ENCODE measurements at places on chromosomes 2 and 18. TPM values are rescaled to one million over a fixed set of nuclear protein-coding genes. Genes with fewer than 3 reads are reported as not detected.

- DNase-seq, result no peak
Observed at GRCh38 chr2:481388-481787, 193.5 kb upstream of the ALKAL2 start.

- DNase-seq, result peak; percentile 10
Observed at GRCh38 chr18:35683021-35683420, 101.5 kb downstream of the GALNT1 start.

Gene ANKRD23
- total RNA-seq, result 0.54 TPM

GRCh38 chr2:127514485-127514884 lies 11.8 kb downstream of the IWS1 start:
- no peak for DNase-seq

Gene UGT1A5
- total RNA-seq, result not detected

DNA sequence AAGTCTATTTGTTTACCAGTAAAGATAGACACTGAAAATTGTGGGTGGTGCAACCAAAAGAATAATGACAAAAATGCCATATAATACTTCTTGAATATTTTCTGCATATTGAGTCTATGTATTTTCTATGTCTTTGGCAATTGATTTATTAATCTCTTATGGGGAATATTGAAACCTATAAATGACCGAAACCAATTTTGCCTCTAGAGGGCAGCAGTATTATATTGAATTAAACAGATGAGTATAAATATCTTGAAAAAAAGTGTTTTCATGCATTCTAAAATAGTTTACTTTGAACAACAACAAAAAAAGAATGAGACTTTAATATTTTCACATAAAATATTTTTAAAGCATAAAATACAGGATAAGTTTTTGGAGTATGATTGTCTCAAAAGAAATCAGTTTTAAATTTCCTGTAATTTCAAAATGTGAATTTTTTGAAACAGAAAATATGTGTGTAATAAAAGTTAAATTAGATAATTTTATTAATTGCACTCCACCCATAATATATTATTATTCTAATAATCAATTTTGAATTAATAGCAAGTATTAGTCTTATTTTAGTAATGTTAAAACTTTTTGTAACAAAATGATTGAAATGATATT lies 49.9 kb upstream of the CALCRL start:
- no peak for DNase-seq

GRCh38 chr2:232798187-232798586 lies 21.8 kb upstream of the KCNJ13 start:
- DNase-seq, result no peak

- no peak for DNase-seq
Observed at GRCh38 chr2:23567161-23567756, 182.3 kb downstream of the KLHL29 start.

Gene NT5C1B
- not detected for total RNA-seq

- no peak for DNase-seq
Observed at GRCh38 chr18:9133225-9133624, 3.4 kb upstream of the ANKRD12 start.

DNA sequence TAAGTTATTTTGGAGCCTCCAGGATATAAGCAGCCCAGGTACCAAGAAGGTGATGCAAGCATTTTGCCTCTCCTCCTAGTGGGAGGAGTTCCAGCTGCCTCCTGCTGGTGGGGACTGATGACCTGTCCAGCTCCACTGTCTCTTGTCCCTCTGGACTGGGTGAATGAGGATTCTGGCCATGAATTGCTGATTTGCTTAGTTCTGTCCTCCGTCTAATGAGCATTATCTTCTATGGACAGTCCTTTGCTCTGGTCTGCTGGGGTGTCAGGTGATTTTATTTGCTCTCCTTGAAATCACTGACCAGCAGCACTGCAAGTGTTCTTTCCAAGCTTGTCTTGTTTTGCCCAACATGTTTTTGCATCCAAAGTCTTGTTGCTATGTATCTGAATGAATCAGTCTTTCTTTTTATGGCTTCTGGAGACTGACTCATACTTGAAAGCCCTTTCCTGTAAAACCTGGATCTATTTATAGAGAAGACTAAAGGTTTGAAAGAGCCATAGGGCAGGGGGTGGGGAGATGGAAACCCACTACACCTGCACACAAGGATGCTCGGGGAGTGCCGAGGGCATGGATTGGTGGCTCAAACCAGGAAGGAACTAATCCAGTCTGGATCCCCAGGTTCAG lies 40.5 kb upstream of the EFHD1 start:
- peak; percentile 82 for DNase-seq

GRCh38 chr2:22843919-22844537 lies 541.0 kb upstream of the KLHL29 start:
- DNase-seq, result no peak

- no peak for DNase-seq
Observed at GRCh38 chr2:1339388-1340140, 73.7 kb upstream of the TPO start.

Gene COL6A3
- 1,501 TPM for total RNA-seq

Gene ERBB4
- not detected for total RNA-seq

DNA sequence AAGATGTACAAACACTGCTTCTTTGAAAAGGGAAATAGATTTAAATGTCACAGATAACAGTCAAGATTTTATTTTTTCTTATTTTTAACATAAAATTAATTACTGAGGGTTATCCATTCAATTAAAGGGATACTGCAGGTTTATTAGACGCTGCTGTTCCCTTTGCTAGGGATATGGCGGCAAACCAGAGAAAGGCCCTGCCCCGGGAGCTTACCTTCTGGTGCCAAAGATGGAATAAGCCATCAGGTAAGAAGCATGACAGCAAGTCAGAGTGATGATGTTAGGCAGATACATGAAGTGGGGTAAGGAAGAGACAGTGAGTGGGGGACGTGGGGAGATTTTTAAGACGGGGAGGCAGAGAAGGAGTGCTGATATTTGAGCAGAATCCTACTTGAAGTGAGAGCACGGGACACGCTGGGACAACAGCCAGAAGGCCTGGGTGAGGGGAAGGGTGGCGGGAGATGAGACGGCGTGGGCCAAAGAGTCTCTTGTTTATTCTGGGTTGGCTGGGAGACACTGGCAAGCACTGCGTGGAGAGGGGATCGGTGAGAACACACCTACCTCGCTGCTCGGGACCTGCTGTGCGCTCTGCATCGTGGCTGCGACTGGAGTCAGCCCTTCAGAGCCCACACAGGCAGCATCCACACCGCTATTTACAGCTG lies 250.5 kb upstream of the TMEM200C start:
- no peak for DNase-seq

- no peak for DNase-seq
Observed at GRCh38 chr2:6564326-6564725, 301.4 kb downstream of the CMPK2 start.

- no peak for DNase-seq
Observed at GRCh38 chr2:170681311-170681710, 33.8 kb upstream of the SP5 start.

Gene PTGR3
- 16.1 TPM for total RNA-seq

DNA sequence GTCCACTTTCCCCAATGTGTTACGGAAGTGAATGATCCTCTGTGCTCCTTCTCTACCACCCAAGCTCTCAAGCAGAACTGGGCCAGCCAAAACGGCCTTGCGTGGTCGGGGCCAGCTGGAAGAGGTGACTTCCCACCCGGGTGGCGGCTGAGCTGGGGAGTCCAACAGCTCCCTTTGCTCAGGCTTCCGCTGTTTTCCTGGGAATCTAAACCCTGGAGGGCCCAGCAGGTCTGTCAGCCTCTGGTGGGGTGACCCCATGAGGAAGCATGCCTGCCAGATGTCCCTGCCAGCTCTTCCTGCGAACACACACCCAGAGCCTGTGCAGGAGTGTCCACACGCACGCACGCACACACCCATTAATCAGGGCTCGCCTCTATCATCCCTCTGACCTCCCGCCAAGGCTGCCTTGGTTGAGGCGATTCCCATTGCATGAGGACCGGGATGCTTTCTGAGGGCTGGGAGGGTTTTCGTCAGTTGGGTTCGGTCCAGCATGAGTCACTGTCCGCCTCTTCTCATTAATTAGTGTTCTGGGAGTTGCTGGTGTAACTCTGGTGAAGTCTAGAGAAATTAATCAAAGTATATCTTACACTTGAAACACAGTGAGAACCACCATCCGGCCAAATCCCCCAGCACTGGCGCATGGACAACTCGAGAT lies 90.6 kb downstream of the TWIST2 start:
- DNase-seq, result peak; percentile 94

- no peak for DNase-seq
Observed at GRCh38 chr2:101204400-101205115, 48.1 kb upstream of the CNOT11 start.

DNA sequence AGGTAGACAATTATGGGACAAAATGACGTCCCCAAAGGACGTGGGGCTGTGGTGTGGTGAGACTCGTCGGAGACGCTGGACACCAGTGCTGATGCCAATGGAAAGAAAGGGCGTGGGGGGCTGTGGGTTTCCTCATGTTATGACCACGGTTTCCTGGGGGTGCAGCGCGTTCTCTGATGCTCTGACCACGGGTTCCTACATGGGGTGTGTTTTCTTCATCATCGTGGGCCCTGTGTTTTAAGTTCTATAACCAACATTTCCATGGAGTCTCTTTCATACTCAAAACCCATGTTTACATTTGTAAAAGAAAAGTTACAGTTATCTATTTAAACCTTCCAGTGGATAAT lies 141.6 kb downstream of the RTP5 start:
- DNase-seq, result no peak

DNA sequence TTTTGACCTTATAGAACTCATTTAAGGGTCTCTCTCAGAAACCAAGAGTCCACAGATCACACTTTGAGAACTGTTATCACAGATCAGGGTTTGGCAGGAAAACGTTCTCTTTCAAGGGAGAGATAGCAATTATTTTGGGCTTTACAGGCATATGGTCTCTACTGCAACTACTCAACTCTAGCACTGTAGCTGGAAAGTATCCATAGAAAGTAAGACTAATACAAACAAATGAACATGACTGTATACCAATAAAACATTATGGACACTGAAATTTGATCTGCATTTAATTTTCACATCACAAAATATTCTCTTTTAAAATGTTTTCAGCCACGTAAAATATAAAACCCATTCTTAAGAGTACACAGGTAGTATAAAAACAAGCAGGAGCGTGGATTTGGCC lies 100.5 kb downstream of the TRIP12 start:
- DNase-seq, result no peak

GRCh38 chr2:122034344-122034743 lies 278.9 kb downstream of the TSN start:
- DNase-seq, result no peak

DNA sequence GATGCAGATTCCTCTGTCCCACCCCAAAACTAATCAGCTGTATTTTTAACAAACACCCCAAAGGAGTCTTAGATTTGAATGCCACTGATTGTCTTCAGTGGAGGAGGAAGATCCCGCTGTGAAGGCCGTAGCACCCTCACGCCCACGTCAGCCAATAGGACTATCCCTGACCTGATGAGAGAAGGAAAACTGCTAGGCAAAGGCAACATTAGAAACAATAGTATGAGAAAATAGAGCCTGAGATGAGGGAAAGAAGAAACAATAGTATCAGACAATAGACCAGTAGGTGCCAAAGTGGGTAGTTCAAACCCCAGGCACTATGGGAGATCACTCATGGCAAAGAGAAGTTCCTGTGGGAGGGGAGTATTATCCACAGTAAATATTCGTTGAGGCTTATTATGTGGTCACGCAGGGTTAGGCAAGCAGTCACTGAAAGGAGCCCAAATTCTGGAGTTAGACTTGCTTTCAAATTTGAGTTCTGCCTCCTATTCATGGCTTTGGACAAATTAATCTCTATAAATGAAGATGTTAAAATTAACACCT lies 2.8 kb downstream of the PCBP1 start:
- DNase-seq, result no peak

DNA sequence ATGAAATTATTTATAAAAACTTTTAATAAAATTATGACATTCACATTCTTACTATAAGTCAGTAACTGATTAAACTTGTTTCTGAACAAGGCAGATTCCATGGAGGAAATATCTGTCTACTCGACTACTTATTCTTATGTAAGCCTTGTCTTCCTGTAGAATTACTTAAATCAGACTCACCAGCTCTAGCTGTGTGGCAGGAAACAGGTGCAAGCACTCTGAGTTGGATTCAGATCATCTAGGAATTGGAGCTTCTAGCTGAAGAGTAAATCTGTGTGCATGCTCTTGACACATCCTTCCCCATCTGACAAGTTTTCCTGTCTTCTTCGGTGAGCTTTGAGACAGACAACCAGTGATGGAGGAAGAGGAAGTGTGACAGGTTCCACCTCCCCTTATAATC lies 284.7 kb downstream of the TRIB2 start:
- no peak for DNase-seq
